Hematopoietic multipotent progenitor cell treated with erythropoietin and hydrocortisone succinate and interleukin-3 and kit ligand, for 4 days (in vitro differentiated cells): ENCODE measurements at places on chromosomes 3 and 15.

- DNase-seq, result peak; percentile 57
These were observed 28.4 kb downstream of the IRAK2 start for GRCh38 chr3:10192953-10193691.

DNA sequence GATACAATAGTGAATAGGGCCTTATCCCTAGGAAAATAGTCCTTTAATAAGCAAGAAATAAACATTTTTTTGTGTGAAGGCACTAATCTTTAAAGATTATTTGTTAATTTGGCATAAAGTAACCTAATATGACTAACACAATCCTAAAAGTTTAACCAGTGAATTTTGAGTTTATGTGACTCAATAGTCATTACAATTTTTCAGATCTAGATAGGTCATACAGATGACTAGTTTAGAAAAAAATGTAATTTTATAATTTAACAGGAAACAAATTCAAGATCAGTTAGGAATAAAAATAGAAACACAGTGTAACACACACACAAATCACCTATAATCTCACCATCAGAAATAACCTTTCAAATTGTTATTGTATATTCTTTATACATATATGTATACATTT, 620.7 kb upstream of the ALCAM start:
- no peak for DNase-seq

- no peak for DNase-seq
These were observed 33.4 kb downstream of the CD86 start for GRCh38 chr3:122088531-122088930.

DNA sequence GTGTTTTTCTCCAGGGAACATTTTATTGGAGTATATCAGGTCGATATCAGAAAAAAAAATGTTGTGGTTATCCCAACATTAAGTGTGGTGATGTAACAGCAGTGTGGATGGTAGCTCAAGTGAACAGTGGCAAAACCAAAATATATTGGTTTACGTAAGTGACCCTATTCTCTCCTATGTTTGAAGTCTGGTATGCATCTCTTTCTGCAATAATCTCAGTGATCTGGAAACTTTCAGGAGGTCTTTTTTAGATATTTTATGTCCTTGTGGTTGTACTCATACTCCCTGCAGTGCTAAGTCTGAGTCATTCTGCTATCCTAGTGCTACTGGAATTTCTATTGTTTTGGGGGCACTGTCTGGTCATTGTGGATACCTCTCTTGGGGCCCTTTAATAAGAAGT, 137.9 kb downstream of the SNRPN start:
- DNase-seq, result no peak

- DNase-seq, result no peak
These were observed 32.9 kb upstream of the PIK3R4 start for GRCh38 chr3:130779486-130779885.

- no peak for DNase-seq
These were observed 213.0 kb downstream of the FMN1 start for GRCh38 chr15:32981536-32981935.

- DNase-seq, result no peak
These were observed 8.5 kb downstream of the NR1I2 start for GRCh38 chr3:119790369-119790768.

DNA sequence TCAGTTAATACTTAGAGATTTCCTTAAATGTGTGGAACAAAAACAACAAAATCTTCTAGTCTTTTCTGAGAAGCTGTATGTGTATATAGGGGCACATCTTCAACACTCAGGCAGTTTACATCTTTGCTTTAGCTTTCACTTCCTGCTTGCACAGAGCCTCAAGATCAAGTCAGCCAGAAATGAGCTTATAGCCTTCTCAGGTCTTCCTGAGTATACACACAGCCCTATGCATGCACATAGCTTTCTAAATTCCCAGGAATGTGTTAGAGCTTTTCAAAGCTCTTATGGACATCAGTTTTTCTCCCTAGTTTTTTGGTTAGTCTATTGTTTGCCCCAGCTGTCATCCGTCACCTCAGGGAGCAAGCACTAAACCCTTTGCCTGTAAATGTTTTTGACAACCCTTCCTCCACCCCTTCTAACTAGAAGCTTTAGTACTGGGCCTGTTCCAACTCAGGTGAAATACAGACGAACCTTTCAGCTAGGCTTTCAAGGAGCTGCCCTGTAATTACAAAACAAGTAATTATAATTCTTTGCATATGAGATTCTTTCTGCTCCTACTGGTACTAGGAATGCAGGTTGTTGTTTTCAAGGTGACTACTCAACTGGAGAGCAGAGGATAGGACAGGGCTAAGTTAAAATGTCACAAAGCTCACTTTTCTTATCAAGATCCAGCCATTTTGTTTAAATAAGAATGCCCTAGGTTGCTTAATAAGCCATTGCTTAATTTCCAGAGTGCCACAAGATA, 22.6 kb upstream of the MTMR10 start:
- peak; percentile 21 for DNase-seq

GRCh38 chr3:122941228-122942206, 86.0 kb downstream of the SEMA5B start:
- no peak for DNase-seq

- no peak for DNase-seq
These were observed 2.0 kb upstream of the NFKBIZ start for GRCh38 chr3:101847328-101847727.

DNA sequence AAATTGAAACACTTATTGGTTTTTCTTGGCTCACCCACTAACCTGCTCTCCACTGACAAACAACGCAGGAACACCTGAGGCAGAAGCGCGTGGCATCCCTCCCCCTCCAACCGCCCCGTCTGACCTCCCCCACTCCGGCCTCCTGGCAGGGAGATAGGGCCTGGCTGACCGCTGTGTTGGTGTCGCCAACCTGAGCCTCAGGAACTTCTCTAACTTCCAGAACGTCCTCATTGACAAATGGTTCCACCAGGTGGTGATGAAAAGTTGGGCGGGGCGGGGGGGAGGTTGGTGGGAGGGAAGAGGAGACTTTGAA, 22.8 kb downstream of the IL17RD start:
- DNase-seq, result no peak

DNA sequence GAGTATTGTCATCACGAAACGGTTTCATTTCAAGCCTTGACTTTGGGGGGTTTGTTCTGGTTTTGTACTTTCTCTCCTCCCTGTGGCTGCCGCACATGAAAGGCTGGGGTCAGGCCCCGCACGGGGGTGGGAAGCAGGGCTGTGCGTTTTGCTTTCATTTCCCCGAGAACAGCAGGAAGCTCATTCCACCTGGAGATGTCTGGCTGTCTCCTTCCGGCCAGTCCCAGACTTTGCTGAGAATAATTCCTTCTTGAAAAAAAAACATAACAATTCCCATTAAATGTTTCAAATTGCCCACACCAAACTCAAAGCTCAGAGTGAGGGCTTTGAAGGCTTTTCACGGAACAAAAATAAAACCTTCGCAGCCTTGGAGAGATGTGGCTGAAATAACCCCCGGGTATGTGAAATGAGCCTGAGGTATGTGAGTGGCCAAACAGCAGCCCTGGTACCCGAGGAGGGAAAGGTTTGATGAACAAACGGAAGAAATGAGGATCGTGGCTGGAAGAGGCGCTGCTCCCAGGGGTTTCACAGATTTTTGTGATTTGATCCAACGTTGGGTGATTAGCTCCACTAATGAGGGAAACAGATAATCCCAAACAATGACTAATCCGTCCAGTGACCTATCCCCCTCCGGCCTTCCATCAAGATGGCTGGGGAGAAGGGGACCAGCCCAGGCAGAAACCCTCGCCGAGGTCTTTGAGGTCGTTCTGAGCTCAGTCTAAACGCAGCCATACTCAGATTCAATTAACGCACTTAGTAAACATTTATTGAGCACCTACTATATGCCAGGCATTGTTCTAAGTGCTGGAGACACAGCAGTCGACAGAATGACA, 126.9 kb upstream of the MEF2A start:
- no peak for DNase-seq

GRCh38 chr3:25040748-25041147, 387.3 kb upstream of the RARB start:
- no peak for DNase-seq
